ENCODE measurements at places on chromosomes 1 and 21. TPM values are rescaled to one million over a fixed set of nuclear protein-coding genes. Genes with fewer than 3 reads are reported as not detected.

DNA sequence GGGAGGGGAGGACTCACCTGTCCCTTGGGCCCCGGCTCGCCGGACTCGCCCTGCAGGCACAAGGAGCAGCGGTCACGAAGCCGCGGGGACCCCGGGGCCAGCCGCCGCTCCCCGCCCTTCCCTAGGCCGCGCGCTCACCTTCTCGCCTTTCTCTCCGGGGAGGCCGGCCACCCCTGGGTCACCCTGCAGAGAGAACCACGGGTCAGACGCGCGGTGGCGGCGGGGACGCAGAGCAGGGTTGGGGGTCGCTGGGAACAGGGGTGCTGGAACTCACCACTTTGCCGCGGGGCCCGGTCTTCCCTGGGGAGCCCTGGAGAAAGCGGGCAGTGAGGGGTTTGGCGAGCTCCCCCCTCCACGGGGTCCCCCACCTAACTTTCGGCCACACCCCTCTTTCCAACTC, 13.3 kb downstream of the COL9A2 start:
- DNase-seq = no peak

GRCh38 chr1:234840253-234840652, 230.3 kb upstream of the IRF2BP2 start:
- DNase-seq = no peak

DNA sequence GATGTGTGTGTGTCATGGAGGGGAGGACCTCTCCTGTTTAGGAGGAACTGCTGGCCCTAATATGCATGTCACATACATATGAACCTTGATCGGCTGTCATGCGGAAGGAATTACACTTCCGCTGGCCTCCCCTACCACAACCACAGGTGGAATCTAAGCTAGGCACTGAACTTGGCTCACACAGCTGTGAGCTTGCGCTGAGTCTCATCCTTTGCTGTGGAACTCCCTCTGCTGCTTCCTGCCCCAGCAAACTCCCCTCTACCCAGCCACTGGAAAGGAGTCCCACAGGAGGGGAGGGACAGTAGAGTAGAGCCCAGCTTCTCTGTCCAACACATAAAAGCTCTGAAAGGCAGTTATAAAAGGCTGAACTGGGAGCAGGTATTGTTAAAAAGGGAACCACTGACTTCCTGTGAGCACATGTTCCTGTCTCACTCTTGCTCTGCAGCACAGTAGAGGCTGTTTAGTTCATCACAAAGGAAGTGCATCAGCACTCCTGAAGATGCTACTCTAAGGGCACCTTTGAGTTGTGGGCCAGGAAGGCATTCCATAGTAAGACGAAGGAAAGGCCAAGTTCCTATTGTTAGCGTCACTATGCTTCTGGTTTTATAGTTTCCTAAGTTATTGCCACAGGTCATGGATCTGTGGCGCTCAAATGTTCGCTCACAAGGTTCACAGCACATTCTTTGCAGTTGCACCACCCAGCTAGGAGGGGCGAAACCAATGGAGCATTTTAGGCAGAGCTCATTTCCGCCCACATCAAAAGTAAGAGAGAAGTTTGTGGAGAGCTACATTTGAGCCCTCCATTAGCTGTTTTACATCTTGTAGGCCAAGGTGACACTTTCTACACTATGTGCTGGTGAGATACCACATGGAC, 17.7 kb upstream of the PTPRC start:
- no peak for DNase-seq

- DNase-seq = no peak
Observed at GRCh38 chr1:116755066-116755465, 836 bp downstream of the CD2 start.

GRCh38 chr1:215710036-215710898, 143.2 kb downstream of the KCTD3 start:
- DNase-seq = peak; percentile 38

DNA sequence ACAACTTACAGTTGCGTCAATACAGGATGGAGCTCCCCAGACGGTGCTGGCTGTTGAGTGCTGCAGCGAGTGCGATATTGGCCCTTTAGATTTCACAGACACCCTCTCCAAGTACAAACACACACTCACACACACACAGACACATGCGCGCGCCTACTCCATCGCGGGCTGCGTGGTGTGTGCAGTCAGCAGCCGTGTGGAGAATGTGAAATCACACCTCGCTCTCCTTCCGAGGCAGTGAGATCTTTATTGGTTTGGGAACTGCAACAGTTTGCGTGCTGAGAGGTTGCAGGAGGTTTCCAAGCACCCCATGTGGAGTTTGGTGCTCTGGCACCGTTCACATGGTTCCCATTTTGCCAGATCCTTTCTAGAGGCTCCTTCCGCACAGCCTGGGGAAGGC, 372.2 kb downstream of the RRAGC start:
- DNase-seq = no peak

- DNase-seq = no peak
Observed at GRCh38 chr1:109873278-109874175, 37.1 kb upstream of the CSF1 start.

- DNase-seq = no peak
Observed at GRCh38 chr1:202683029-202683428, 27.2 kb downstream of the SYT2 start.

DNA sequence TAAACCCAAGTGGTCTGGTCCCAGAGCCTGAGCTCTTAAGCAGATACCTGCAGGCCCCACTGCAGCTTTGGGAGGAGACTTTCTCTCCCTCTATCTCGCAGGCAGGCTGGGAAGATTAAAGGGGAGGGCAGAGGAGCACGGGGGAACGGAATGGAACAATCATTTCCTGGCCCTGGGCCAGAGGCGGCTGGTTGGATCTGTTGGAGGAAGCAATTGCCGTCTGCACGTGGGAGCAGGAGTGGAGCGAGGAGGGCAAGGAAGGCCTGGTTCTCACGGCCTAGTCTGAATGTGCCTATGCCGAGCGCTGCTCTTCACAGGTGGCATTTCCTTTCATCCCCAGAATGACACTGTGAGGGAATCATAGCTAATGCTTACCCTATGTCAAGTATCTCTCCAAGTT, 23.7 kb downstream of the NKAIN1 start:
- peak; percentile 84 for DNase-seq

DNA sequence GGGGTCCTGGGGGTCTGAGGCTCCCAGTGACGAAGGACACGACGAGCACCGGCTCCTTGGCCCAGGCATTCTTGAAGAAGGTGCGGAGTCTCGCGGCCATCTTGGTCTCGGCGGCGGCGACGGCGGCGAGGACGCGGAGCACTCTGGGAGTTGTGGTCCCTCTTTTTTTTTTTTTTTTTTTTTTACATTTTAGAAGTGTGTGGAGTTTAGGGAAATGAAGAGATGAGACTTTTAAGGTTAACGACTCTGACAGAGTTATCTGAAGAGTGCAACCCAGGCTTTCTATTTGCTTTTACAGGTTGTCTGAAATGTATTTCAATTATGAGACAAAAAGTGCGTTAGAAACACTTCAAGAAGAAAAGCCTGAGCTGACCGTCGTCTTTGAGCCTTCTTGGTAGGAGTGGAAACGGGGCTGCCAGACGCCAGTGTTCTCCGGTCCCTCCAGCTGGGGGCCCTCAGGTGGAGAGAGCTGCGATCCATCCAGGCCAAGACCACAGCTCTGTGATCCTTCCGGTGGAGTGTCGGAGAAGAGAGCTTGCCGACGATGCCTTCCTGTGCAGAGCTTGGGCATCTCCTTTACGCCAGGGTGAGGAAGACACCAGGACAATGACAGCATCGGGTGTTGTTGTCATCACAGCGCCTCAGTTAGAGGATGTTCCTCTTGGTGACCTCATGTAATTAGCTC, 9.7 kb downstream of the OR2B11 start:
- peak; percentile 67 for DNase-seq

DNA sequence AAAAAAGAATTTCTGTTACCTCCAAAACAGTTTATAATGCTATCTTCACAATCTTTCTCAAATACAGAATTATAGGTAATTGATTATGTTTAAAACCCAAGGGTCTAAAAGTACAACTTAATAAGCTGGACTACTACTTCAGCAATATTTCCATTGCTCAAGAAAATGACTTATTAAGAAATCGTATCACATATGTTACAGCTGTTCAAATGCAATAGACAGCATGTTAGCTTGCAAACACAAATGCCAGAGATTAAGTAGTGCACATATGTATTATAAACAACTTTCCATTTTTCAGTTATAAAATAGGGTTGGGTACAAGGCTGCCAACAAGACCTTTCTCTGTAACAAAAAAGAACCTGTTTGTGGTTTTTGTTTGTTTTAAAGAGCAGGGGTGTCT, 211.0 kb upstream of the DMRTA2 start:
- no peak for DNase-seq

DNA sequence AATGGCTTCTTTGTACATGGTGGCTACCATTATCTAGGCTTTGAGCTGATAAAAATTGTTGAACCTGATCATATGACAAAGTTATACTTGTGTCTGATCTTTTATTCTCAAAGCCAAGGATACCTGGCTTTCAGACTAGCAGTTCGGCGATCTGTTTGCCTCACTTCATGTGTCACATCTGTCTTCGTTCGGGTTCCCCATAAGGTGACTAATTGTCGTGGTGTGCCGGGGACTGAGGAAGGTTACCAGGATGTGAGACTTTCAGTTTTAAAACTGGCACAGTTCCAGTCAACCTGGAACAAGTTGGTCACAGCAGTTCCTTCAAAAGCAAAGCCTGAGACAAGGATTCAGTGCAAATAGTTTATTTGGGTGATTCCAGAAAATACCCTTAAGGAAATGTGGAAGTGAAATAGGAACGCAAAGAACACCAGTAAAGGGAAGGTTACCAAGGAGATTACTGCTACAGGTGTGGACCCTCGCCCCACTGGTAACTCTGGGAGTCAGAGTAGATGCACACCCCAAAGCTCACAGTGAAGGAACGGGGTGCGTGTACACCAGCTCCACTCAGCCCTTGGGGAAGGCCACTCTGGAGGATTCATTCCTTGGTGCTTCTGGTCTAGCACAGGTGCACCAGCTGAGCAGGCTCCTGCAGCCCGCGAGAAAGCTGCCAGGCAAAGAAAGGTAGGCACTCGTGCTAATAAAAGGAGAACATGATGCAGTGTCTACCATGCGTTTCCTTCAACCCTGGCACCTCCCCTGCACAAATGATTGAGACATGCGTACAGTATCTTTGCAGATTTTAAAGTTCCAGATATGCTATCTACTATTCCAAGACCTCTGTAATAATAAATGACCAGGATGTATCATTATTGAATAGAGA, 69.0 kb downstream of the VWA5B1 start:
- DNase-seq = no peak

DNA sequence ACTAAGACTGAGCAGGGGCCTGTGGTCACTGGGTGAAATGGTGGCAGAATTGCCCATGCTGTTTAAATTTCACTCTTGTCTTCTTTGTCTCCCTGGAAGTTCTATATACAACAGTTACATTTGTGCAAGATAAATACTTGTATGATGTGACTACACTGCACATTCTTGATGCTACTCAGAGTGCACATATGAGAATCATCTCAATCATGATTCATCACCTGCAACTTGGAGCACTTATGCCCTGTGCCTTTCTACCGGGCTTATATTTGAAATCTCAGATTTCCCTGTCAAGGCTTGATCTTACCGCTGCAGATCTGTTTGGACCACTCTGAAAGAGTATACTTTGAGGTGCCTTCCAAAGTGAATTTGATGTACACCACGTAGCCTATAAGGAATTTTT, 10.6 kb downstream of the PGM1 start:
- DNase-seq = no peak

DNA sequence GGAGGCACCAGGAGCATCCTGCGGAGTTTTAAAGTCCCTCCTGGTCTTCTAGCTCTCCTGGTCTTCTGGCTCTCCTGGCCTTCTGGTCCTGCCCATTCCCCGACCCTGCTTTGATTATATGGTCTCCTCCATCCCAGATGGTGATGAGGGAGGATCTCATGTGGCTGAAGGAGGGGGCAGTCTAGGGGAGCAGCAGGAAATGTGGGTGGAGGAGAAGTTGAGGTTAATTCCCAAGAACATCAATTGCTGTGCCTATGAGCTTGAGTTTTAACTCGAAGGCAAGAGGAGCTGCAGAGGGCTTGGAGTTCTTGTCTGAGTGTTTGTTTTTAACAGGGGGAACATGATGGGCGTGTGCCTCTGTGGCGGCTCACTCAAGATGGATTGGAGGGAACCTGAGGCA, 408.8 kb downstream of the MATN1 start:
- no peak for DNase-seq

- DNase-seq = no peak
Observed at GRCh38 chr1:18893120-18893519, 9.2 kb downstream of the ALDH4A1 start.

DNA sequence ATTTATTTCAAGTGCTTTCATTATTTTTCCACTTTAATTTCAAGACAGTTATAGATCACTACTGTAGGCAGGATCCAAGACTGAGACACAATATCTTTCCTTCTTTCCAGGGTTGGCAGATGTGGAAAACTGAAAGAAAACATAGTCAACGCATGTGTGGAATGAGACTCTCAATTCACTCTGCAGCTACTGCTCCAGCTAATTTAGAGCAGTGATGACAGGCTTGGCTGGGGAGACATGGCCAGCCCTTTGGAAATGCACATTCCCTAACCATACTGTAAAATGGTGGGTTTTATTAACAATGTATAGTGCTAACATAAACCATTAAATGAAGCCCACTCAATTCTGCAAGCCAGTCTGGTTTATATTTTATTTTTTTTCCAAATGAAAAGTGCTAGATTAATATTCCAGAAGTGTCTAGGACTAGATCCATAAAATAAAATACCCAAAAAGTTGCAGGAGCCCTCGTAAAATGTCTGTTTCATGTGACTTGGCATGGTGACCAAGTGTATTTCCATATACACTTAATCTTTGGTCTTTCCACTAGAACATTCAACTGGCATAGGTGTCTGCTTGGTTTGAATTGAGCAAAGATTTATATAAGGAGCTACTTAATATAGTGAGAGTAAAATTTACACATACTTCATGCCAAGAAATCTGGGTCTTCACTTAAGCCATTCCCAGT, 32.9 kb downstream of the COL11A1 start:
- DNase-seq = no peak

GRCh38 chr1:115289940-115290339, 48.1 kb downstream of the NGF start:
- DNase-seq = no peak

- DNase-seq = no peak
Observed at GRCh38 chr1:52919051-52919722, 2.4 kb downstream of the ECHDC2 start.

- no peak for DNase-seq
Observed at GRCh38 chr21:38434913-38435533, 63.3 kb downstream of the ERG start.

GRCh38 chr1:47759936-47760629, 237.1 kb downstream of the TRABD2B start:
- DNase-seq = no peak

DNA sequence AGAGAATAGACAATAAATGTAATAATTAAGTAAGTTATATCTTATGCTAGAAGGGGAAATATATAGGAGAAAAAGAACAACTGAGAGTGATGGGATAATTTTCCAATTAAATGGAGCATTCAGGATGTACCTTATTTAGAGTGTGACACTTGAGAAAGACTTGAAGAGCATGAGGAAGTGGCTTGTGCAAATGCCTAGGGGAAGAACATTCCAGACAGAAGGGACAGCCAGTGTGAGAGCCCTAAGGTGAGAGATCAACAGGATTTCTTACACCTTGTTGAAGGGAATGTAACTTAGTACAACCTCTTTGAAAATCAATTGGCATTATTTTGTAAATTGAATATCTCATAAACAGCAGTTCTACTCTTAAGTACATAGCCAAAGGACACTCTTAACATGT, 28.8 kb upstream of the TSPAN2 start:
- DNase-seq = no peak

The SLC9C2 gene
- polyA plus RNA-seq = not detected

The ZNF593OS gene
- not detected for polyA plus RNA-seq

The DCDC2B gene
- not detected for polyA plus RNA-seq

The SPATA1 gene
- polyA plus RNA-seq = 1.6 TPM

The PGLYRP3 gene
- not detected for polyA plus RNA-seq

The MAN1C1 gene
- polyA plus RNA-seq = 0.26 TPM

The ADGRL4 gene
- 0.24 TPM for polyA plus RNA-seq

The KLHDC7A gene
- polyA plus RNA-seq = not detected

The CYP4A11 gene
- polyA plus RNA-seq = not detected

The RAB13 gene
- polyA plus RNA-seq = 164 TPM

The MIXL1 gene
- polyA plus RNA-seq = not detected

Data from SK-N-SH (cell line).